DMS79 (cell line): ENCODE measurements at places on chromosomes 12 and 14.

DNA sequence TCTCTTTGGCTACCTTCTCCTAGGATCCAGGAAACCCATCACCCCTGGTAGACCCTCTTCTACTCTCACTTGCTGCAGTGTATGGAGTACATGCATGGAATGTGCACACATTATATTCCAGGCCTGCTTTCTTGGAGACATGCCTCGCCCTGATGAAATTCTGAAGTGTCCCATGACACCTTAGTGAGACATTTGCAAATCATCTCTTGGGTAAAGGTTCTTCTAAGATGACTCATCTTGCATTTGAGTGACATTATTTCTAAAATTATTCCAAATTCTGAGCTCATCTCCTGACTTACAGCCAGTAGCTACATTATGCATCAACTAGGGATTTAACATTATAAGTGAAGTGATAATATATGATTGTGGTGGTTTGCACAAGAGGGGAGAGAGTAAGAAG is 49.8 kb downstream of the SDR9C7 start:
- no peak for DNase-seq

DNA sequence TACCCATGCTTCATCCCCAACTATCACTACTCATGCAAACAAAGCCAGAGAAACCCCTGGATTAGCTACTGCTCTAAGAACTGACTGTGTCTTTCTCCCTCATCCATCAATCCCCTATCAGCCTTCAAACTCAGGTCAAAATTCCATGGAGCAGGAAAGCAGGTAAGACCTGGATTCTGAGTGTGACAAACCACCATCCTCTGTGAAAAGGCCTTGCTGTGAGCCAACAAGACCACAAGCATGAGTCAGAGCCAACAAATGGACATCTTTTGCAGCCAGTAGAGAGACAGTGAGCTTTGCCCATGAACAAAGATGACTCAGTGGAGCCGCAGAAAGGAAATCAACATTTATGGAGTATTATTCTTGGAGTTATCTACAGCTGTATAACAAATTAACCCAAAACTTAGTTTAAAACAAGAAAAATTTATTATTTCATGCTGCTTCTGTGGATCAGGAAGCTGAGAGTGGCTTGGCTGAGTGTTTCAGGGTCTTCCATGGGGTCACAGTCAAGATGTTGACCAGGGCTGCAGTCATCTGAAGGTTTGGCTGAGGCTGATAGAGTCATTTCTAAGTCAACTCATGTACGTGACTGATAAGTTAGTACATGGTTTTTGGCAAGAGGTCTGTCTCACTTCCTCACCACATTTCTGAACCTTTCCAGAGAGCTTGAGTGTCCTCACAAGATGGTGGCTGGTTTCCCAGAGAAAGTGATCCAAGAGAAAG is 61.1 kb downstream of the PITPNM2 start:
- no peak for DNase-seq

- peak; percentile 95 for DNase-seq
These were observed 155.4 kb downstream of the TMX1 start for GRCh38 chr14:51395361-51395849.

DNA sequence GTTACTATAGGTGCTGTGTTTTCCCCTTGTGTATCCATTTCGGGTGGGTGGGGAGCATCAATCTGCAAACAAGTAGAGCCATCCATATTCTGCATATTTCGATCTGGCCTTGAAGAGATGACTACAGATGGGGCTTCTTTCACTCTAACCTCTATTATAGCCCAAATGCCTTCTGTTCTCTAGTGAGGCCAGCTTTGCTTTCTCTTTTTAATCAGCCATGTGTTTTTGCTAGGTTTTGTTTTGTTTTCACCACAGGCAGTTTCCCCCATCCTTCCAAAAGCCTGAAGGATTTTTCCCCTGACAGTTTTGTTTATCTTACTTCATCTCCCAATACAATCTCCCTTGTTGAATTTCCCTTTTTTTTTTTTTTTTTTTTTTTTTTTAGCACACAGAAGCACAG is 224.1 kb downstream of the BTG1 start:
- no peak for DNase-seq

DNA sequence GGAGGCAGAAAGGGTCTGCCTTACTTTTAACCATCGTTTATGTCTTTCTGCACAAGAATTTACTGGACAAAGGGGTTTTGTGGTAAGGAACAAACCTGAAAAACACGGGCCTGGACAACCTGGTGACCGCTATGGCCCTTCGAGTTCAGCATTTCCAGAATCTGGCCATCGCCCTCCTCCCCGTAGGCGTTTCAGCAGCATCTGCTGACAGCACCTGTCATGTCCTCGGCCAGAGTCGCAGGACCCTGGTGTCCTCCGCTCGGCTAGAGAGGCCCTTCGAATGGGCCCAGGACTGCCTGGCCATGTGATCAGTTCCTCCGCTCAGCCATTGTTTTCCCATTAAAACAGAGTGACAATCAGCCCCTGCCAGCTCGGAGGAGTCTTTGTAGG is 142.8 kb upstream of the FKBP4 start:
- no peak for DNase-seq

DNA sequence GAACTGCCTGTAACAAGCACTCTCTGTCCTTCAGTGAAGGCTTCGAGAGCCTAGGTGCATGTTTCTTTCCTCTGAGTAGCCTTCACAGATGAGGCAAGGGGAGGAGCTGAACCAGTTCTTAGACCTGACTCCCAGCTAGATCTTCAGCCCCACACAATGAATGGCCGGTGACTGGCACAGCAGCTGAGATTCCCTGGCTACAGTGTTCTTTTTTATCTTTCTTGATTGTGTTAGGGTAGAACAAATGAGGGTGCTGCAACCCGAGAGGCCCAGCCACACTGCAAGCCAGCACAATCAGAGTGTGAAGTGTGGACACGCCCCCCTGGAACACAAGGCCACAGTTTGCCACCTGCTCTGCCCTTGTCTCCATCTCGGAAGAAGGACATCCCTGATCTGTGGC is 19.1 kb upstream of the COL2A1 start:
- DNase-seq, result no peak

DNA sequence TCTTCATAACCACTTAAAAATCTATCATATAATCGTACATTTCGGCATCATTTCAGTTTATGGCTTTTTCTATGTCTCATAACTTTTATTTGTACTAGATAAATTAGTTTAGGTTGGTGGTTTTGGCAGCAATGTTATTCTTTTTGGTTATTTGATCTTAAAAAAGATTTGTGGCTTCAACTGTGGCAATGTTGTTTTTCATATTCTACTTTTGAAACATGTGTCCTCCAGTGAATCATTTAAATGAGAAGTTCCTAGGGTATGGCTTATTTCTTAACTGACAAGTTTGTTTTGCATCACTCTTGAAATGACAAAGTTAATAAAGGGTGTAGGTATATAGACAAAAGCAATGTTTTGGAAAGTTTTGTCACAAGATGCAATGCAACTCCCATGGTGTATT is 11.1 kb upstream of the KITLG start:
- no peak for DNase-seq

- DNase-seq, result no peak
These were observed 326.9 kb downstream of the TMEM121 start for GRCh38 chr14:105853089-105853906.

GRCh38 chr12:68940731-68941130 is 7.8 kb upstream of the CPM start:
- no peak for DNase-seq

- DNase-seq, result peak; percentile 100
These were observed 5.5 kb upstream of the GPR68 start for GRCh38 chr14:91249841-91250616.

DNA sequence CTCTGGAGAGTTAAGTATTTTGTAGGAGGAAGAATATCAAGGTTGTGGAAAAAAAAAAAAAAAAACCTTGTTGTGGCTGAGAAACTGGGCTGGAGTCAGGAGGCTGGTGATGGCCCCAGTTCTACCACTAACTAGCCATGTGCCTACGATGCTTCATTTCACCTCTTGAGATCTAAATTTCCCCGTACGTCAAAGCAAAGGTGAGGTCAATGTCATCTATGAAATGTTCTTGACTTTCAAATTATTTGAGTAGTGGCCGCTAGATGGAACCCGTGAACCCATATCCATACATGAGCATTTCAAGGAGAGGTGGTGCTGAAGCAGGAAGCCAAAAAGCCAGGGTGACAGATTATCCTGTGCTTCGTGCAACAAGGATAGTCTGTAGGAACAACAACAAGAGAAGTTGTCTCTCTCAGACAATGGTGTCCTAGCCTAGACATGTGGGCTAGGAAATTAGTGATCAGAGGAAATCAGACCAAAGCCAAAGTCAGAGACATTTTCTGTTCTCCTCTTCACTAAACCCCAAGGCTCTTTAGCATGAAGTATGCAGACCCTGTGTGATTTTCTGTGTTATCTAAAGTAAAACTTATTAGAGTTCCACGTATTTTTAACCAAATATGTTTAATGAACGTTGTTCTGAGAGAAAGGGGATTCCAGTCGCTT is 95.5 kb upstream of the ETV6 start:
- peak; percentile 55 for DNase-seq

GRCh38 chr12:52058631-52059361 is 7.6 kb downstream of the NR4A1 start:
- no peak for DNase-seq

- DNase-seq, result no peak
These were observed 11.2 kb downstream of the HHIPL1 start for GRCh38 chr14:99656171-99656570.

- no peak for DNase-seq
These were observed 49.8 kb downstream of the NOC4L start for GRCh38 chr12:132194056-132194455.

GRCh38 chr12:131025234-131025633 is 71.5 kb downstream of the ADGRD1 start:
- DNase-seq, result no peak

GRCh38 chr14:95023886-95024285 is 133.4 kb downstream of the DICER1 start:
- no peak for DNase-seq

- no peak for DNase-seq
These were observed 234.9 kb upstream of the CAND1 start for GRCh38 chr12:67034110-67034879.

GRCh38 chr12:69425417-69425816 is 44.8 kb upstream of the FRS2 start:
- DNase-seq, result no peak

DNA sequence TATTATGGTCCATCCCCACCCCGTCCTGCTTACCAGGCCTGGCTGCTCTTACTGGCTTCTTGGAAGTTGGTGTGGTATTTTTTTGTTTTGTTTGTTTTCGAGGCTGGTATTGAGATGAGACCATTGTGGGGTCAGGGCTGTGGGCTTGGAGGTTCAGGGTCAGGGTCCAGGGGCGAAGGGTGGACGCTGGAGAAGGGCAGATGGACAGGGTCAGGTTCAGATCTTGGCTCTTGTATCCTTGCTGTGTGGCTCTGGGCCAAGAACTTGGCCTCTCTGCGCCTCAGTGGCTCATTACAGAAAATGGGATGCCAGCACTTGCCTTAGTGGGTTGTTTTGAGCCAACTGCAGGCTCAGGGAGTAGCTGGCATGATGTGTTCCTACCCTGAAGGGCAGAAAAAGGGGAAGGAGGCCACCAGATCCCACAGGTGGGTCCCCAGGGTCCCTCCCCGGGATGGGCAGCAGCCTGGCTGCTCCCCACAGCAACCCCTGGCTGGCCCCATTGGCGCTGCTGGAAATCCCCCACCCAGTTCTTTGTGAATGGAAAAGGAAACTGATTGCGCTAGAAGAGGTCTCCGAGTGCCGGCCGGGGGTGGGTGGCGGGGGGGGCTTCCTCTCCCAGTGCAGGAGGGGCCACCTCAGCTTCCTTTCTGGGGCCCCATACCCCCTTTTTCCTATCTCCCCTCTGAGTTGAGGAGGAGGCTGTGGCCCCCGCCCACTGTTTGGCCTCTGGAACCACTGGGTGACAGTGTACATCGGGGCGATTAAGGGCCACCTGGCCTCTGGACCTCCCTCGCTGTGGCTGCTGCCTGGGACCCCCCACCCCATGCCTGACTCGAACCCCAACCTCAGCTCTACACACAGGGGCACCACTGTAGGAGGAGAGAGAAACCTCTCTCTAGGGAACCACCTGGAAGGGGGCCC is 25.0 kb downstream of the SH2B3 start:
- DNase-seq, result no peak

- no peak for DNase-seq
These were observed 148.0 kb upstream of the PDE3A start for GRCh38 chr12:20220339-20220738.

GRCh38 chr14:52266782-52267181 is 716 bp upstream of the PTGDR start:
- no peak for DNase-seq

- DNase-seq, result no peak
These were observed 347.2 kb downstream of the MED13L start for GRCh38 chr12:115930336-115930735.

- no peak for DNase-seq
These were observed 34.6 kb downstream of the PHLDA1 start for GRCh38 chr12:75996861-75997447.

DNA sequence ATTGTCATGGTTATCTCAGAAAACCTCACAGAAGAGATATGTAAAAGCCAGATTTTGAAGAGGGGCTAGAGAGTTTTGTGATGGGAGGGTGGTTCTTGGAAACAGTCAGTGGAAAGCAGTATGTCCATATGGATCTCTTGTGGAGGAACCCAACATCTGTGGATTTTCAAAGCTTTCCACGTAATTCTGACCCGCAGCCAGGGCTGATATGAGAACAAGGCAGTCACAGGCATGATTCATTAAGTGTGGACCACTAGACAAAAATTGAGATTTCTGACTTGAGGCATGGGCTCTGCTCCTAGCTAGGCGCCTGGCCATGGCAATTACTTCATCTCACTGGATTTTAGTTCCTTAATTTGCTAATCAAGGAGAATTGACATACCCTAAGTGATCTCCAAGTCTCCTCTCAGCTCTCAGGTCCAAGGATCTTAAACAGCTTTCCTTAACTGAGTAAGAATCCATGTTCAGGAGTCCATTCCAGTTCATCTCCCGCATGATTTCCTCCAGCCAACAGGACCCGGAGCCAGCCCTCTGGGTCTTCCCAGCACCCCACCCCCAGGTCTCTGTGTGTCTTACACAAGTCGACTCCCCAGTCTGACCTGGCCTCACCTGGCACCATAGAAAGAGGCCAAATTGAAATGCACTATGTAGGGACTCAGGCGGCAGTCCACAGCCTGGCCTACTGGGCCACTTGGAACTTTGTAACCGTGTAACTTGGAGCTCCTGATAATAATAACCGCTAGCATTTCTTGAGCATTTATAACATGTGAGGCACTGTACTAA is 176.3 kb upstream of the PARP11 start:
- DNase-seq, result no peak

DNA sequence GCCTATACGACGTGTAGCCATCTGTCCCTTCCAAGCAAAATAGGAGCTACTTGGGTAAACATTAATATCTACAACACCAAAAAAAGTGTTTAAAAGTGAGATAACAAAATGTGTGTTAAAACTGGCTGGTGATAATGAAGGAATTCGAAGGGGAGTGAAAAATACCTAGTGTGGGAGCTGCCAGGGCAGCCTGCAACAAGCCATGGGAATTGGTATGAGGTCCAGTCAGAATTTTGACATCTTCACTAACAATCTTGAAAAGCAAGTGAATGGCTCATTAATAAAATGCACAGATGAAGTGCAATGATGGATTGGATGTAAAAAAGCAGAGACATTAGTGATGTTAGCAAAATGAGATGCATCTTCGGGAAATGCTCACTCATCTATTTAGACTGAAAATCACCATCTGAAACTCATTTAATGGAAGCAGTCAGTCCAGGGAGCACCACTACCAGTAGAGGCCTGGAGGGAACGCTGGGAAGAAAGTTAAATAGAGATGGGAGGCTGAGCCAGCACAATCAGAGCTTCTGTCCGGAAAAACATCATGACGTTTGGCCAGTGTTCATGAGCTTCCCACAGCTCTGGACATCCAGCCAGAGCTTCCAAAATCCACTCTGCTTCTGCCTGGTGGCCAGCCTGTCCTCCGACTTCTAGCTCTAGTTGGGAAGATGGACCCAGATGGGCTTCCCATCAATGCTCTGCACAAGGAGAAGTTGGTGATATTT is 405.0 kb upstream of the TMTC1 start:
- no peak for DNase-seq
